NCI-H187 treated with DMSO at 0.1 percent for 48 hours (cell line): ENCODE measurements at places on chromosomes 1 and 21.

DNA sequence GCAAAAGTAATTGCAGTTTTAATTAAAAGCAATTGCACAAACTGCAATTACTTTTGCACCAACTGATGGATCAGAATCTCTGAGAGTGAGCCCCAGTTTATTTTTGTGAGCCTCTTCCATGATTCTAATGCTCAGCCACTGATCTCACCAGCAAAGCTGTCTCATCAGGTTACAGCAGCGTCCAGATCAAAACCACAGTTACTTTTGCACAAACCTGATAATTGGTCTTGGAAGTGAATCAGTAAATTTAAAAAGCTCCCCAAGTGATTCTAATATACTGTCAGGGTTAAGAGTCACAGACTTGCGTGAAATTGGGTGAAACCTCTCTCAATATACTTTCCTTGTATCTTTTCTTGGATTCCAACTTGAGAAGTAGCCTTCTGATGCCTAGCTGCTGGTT lies 13.5 kb upstream of the CR2 start:
- no peak for DNase-seq

GRCh38 chr1:211305044-211305443 lies 21.6 kb upstream of the TRAF5 start:
- DNase-seq = no peak

DNA sequence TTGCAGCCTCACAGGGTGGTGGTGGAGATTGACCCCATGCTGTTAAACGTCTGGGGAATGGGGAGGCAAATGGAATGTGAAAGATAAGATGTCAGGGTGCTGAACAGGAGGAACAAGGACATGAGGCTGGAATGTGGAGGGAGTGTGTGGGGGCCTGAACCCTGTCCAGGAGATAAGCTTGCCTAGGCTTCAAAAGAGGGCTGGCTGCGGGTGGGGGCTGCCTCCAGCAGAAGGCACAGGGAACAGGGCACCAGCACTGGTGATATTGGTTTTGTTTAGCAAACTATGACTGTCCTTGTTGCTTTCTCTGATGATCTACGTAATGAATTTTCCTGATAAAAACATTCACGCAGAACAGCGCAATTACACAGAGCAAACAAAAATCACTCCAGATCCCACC lies 52.4 kb upstream of the LRP8 start:
- DNase-seq = no peak

- no peak for DNase-seq
Measured at GRCh38 chr1:116426401-116426800, 53.4 kb downstream of the ATP1A1 start.

GRCh38 chr1:161733526-161733925 lies 12.2 kb downstream of the FCRLB start:
- no peak for DNase-seq

DNA sequence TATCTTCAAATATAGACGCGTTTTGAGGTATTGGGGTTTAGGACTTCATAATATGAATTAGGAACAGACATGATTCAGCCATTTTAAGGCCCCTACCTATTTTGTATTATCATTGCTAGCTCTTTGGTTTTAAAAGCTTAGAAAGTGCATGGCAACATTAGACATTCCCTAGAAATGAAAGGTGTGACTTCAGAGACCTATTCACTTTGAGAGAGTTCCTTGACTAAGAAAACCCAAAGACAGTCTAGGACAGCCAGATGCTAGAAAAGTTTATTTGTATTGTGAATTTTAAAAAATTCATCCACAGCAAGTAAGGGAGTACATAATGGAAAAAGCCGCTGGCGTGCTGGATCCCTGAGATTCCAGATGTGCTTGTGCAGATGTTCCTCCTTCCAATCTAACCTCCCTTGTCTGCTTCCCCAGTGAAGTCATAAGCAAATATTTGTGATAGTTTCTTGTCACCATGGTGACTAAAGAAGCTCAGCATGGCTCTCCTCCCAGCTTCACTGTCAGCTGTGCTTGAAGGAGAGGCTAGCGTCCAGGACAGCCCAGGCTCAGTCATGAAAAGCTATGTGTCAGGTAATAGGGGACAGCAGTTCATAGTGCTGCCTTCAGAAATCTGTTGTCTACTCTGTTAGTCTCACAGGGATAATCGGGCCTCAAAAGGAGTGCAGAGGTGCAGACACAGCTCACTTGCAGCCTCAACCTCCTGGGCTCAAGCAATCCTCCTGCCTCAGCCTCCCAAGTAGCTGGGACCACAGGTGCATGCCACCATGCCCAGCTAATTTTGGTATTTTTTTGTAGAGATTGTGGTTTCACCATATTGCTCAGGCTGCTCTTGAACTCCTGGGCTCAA lies 34.8 kb downstream of the KPNA6 start:
- DNase-seq = no peak

DNA sequence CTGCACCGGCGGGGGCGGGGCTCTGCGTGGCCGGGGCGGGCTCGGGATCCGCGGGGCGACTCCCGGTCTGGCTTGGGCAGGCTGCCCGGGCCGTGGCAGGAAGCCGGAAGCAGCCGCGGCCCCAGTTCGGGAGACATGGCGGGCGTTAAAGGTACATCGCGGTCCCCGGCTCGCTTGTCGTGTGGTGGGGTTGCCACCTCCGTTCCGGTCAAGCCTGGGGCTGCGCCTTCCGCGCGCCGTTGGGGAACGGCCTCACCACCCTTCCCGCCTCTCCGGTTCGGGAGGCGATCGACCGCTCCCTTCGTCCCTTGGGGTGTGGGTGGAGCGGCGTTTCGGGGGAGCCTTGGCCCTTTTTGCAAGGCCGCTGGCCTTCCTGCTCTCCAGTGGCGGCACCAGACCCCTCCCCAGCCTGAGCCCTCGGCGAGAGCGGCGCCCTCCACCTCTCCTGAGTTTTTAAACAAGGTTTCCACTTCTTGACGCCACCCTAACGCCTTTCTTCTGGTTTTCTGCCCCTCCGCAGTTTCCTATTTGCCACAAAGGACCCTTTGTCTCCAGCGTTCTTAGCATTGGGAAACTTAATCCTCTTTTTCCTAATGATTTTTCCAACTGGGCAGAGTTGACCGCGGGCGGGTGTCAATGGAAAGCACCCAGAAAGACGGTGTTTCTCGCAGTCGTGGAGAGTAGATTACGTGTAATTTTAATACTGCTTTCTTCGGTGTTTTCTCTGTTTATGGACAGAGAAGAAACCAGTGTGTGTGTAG lies at the start of the genes LEPR and LEPROT:
LEPR (plus strand) TSS at position 79 of the 761 bp plus-strand sequence. CDS start 144,898 bp downstream, outside the sequence.
LEPROT (plus strand) TSS at position 79 of the 761 bp plus-strand sequence; CDS start at position 136, 57 bp downstream.
- DNase-seq = no peak

- no peak for DNase-seq
Measured at GRCh38 chr1:74324684-74325448, 89.7 kb downstream of the TNNI3K start.
